ENCODE measurements at places on chromosomes 2 and 18. TPM values are rescaled to one million over a fixed set of nuclear protein-coding genes. Genes with fewer than 3 reads are reported as not detected.

ARHGEF33 gene
- total RNA-seq: under 0.01 TPM

EFHD1 gene
- 2.1 TPM for total RNA-seq

ANKRD30BL gene
- not detected for total RNA-seq

CD207 gene
- total RNA-seq: under 0.01 TPM

GALR1 gene
- total RNA-seq: not detected

GREB1 gene
- total RNA-seq: 6.8 TPM

IL36G gene
- not detected for total RNA-seq
